ENCODE measurements at places on chromosomes 6 and 20.

DNA sequence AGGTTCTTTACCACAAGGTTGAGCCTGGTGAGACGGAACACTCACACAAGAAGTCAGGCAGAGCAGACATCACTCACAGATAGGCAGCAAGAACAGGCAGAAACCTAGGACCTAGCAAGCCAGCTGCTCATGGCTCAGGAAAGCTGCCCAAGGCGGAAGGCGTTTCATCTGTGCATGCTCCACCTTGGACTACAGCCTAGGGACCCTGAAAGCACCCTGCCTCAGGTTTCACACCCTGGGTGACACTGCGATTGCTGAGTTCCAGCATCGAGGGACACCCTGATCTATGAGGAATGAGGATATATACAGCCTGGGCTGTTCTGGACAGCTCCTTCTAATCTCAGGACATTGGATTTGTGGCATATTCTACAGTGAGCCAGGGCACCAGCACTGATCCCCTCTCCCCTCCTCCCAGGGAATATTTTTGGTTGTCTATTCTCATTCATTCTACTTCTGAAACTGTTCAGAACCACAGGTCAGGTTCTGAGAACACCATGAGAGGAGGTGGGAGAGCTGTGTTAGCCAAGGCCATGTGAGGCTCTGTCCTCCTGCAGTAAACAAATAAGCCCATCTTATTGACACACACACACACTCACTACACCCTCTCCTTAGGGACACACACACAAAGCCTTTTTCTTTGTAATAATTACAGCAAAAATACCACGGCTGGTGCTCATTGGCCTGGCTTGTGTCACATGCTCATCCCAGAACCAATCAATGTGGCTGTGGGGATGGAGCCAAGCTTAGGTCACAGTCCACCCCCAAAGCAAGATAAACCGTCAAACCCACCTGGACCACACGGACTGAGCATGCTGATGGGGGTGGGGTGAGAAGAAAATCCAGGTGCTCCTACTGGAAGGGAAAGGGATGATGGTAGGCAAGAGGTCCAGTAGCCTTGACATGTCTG lies 26.3 kb upstream of the PMEPA1 start:
- DNase-seq: no peak

GRCh38 chr6:134850721-134851305 lies 99.1 kb downstream of the ALDH8A1 start:
- no peak for DNase-seq

DNA sequence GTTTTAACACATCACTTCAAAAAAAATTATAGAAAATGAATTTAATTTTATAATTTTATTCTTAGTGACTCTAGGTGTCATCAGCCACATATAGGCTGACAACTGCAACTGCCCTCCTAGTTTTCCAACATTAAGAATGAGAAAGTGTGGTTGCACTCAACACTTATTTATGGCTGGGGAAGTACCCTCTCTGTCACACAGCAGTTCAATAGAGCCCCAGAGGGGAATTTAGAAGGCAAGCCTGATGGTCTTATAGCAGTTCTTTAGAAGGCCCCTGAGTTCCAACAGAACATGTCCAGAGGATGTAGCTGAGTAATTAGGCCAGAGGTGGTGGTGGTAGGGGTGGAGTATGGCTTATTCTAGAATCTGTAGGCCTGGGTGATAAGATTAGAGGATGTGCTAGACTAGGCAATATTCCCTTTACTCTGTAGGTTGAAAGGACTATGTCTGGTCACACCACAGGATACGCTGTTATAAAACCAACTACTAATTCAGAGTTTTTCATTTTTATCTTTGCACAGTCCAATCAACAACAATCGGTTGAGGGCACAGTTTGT lies 226.5 kb upstream of the CITED2 start:
- DNase-seq: no peak

DNA sequence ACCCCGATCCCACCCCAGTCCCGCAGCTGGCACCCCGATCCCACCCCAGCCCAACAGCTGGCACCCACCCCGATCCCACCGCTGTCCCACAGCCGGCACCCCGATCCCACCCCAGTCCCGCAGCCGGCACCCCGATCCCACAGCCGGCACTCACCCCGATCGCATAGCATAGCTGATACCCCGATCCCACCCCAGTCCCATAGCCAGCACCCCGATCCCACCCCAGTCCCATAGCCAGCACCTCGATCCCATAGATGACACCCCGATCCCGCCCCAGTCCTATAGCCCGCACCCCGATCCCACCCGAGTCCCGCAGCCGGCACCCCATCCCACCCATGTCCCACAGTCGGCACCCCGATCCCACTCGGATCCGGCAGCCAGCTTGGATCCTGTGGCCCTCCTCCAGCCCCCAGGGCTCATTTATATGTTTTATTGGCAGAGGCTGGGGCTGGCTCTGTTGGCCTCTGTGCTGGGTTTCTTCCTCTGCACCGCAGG lies 897 bp upstream of the GMEB2 start:
- no peak for DNase-seq

DNA sequence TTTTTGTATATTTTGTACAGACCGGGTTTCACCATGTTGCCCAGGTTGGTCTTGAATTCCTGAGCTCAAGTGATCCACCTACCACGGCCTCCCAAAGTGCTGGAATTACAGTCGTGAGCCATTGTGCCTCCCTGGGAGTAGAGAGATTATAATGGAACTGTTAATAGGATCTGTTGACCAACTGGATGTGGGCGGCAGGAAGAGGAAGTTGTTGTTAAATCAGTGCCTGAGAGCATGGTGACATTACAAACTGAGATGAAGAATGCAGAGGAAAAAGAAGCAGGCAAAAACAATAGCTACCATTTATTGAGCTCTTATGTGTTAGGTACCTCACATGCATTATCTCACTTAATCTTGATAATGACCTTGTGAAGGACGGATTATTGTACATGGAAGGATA lies 9.2 kb upstream of the L3MBTL3 start:
- no peak for DNase-seq

DNA sequence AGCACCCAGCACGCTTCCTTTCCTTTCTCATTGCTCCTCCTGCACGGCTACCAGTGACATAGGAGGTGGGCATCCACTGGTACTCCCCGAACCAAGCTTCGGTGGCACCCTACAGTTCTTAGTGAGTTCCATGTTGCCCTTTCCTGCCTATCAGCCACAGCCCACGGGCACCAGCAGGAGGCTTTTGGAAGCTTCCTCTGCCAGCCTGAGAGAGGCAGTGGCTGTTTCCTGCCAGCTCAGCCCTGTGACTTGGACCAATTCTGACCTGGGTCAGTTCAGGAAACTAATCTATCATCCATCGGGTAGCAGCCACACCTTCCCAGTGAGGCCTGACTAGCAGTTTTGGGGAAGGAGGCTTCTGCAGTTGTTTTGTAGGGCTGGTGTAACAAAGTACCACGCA lies 176.4 kb upstream of the UST start:
- no peak for DNase-seq

DNA sequence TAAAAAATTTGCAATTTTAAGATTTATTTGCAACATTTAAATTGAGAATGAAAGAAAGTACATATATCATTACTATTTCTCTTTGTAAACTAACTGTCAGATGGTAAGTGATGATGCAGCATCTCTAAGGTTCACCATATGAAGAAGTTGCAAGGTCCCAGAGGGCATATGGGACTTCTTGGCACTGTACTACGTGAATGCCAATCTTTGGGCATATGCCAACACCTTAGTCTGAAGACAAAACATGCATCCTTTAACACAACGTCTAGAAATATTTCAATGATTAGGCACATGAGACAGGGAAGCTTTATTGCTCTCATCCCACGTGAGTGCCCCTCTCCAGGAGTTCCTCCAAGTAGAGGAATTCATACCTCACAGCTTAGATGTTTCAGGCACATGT lies 66.8 kb downstream of the CDK19 start:
- no peak for DNase-seq

GRCh38 chr6:136499370-136499769 lies 50.9 kb downstream of the MAP7 start:
- no peak for DNase-seq

DNA sequence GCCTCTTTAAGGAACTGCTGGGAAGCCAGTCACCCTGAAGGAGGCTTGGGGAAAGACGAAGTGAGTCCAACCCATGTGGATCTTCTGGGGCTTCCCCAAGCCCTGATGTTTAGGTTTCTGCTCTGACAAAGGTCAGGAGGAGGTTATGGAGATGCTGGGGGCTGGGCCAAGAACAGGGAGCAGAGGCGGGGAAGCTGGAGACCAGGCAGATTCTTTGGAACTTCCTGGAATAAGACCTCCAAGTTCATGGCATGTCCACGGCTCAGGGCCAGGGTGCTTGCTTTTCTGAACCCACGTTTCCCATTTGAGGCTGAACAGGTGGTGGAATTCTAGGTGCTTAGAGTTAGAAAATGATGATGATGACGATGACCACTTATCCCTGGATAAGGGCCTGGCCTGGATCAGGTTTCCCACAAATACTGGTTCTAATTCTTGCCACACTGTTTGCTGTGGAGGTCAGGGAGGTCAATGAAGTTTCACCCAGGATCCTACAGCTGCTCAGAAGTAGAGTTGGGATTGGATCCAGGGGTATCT lies 30.0 kb upstream of the TGM2 start:
- DNase-seq: no peak

DNA sequence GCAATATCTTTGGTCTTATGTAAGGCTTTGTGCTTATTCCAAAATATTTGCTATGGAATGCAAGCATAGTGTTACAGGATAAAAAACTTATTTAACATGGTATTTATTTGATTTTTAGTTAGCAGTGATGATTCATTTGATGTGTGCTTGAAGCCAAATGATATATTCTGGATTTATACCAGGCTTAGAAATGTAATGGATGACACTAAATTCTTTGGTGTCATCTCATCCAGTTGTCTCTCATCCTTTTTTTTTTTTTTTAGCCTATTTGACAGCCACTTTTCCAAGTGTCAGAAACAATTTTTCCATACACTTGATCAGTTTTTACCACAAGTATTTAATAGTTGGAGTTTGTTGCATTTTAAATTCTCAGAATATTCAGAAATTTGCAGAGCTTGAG lies 515.3 kb downstream of the CDKAL1 start:
- DNase-seq: no peak

DNA sequence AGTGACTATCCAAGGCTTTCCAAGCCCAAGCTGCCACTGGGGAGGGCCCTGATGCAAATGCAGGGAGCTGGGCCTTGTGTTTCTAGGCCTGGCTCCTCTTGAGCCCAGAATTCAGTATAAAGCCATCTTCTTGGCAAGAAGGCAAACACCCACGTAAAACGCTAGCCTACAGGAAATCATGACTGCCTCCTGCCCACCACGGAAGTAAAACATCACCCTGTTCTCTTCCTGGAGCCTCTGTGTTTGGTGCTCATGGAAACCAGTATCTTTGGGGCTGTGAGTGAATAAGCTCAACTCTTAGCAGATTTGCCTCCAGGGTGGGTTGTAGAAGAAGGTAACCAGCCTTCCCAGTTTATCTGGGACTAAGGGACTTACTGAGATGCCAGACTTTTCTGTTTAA lies 271.0 kb downstream of the ZNF217 start:
- no peak for DNase-seq

GRCh38 chr6:20402092-20402341 lies 338 bp downstream of the E2F3 start:
- DNase-seq: no peak

GRCh38 chr6:45922728-45923351 lies 92.8 kb downstream of the CLIC5 start:
- no peak for DNase-seq

DNA sequence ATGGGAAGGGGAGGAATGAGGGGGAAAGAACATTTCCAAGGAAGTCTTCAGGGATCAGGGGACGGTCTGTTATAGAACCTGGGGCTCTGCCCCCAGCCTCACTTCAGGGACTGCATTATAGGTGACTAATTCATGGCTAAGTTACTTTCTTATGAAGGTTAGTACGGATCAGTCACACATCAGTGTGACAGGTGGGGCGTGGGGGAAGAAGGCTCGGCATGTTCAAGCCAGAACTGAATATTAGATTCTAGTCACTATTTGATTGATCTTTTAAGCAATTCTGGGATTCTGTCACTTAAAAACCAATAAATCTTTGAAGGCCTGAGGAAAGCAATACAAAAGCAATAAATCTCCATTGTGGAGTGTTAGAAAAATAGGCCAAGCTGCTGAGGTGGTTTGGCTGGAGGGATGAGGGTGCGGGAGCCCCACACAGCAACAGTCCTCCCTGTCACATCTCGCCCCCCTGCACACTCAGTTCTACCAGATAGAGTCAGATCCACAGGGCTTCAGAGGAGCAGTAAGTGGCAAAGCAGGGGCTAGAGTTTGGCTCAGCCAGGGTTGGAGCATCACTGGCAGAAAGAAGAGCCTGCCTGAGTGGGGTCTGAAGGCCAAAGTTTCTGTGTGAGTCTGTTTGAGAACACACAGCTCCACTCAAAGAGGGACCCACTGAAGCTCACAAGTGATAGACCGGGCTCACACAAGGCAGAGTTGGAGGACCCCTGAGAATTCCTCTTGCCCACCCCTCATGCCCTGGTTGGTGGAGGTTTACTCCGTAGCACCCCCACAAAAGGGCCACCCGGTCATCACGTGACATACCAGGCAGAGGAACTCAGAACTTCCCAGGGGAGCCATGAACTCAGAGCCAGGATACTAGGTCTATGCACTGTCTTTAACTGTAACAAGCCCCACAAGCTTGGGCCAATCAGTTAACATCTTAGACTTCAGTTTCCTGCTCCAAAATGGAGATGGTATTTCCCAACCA lies 728.3 kb upstream of the CHD6 start:
- DNase-seq: no peak

- no peak for DNase-seq
Measured at GRCh38 chr6:28212510-28213212, 12.4 kb upstream of the ZSCAN9 start.

DNA sequence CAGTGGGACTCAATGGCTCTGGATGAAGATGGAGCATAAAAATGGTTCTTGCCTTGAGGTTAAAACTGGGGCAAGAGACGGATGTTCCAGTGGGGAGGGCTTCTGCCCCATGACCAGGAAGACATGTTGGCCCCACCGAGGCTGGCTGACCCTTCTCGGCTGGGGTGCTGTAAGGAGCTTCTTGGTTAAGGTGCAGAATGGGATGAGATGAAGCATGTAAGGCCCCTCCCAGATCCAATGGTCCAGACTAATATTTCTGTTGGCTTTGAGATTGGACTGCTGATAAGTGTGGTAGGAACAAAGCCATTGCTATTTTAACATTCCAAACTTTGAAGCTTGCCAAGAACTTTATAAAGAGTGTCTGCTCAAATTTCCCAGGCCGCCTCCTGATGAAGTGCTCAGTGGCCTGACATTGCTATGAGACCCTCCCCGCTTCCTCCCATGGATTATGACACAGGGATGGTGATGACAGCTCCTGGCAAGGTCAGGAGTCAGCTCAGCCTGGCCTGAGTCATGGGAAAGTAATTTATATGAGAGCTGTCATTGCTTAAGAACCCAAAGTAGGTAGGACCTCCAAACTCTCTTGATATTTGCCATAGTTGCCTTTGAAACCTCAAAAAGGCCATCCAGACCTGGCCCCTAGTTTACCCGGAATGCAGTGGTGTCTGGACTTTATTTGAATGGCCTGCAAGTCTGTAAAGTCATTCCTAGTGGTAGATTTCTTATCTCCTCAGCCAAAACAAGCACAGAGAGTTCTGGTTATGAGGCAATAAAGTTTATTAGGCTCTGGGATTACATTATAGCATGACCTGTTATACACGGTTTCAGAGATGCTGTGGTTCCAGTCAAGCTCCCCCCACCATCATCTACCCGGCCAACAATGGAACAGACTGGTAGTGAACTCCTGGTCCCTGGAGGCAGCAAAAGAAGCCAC lies 55.2 kb downstream of the TGM2 start:
- DNase-seq: peak; percentile 77
